Hepatic stellate cell (primary cell): ENCODE measurements at places on chromosomes 7 and 10.

DNA sequence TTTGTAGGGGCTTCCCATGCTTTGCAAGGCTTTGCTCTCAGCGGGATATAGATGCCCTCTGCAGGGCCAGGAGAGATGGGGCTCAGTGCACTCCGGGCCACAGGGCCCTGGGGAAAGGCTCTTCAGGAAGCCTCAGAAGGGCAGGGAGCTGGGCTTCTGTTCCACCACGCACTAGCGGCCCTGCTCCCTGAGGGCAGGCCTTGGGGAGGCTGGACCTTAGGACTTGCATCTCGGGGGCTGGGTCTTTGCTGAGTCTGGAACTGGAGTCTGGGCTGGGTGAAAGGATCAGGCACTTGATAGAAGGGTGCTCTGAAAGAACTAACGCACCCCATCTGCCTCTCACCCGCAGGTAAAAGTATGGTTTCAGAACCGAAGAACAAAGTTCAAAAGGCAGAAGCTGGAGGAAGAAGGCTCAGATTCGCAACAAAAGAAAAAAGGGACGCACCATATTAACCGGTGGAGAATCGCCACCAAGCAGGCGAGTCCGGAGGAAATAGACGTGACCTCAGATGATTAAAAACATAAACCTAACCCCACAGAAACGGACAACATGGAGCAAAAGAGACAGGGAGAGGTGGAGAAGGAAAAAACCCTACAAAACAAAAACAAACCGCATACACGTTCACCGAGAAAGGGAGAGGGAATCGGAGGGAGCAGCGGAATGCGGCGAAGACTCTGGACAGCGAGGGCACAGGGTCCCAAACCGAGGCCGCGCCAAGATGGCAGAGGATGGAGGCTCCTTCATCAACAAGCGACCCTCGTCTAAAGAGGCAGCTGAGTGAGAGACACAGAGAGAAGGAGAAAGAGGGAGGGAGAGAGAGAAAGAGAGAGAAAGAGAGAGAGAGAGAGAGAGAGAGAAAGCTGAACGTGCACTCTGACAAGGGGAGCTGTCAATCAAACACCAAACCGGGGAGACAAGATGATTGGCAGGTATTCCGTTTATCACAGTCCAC, 5.4 kb downstream of the EMX2 start:
- no peak for DNase-seq

DNA sequence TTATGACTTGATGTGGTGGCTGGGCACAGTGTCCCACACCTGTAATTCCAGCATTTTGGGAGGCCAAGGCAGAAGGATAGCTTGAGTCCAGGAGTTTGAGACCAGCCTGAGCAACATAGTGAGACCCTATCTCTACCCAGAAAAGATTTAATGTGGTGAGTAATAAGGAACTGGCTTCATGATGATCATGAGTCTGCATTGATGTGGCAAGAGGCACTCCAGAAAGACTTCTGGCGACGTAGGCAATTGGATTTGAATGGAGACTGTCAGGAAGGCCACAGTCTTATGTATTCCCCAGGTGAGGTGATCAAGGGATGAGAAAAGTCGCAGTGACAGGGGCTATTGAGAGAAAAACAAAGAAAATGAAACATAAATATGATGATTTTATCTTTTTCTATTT, 138.0 kb downstream of the CACNB2 start:
- no peak for DNase-seq

DNA sequence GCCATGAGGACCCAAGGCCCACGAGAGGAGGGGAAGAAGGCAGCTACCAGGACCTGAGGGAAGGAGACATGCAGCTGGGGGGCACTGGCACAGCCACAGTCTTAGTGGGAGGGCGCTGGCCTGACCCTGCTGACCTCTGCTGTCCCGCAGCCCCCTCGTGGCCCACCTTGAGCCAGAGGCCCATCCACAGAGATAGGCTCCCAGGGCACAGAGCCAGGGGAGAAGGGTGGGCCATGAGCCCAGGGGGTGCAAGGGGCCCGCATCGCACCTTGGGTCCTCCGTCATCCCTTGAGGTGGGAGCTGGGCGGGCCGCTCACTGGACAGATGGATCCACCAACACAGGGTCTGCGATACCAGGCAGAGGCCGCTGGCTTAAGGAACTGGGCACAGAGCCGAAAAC, 387.7 kb upstream of the PFKP start:
- no peak for DNase-seq

GRCh38 chr10:105844676-105845570, 1203.8 kb downstream of the SORCS3 start:
- no peak for DNase-seq

DNA sequence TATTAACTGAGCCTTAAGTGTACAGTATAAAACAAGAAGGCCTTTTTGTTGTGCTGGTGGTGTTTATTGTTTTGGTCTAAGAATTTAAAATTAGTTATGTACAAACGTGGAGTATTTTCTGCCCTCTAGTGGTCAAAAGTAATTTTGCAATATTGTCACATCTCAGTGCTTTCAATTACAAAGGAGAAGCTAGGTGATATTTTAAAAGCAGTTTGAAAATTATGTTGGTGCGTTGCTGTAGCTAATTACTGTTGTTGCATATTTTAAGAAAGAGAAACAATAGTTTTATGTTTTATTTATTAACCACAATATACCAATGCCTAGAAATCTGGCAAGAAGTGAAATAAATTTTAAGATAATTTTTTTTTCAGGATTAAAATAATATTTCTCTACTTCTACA, 11.4 kb downstream of the NPVF start:
- no peak for DNase-seq
